ENCODE measurements at places on chromosomes 4 and X.

DNA sequence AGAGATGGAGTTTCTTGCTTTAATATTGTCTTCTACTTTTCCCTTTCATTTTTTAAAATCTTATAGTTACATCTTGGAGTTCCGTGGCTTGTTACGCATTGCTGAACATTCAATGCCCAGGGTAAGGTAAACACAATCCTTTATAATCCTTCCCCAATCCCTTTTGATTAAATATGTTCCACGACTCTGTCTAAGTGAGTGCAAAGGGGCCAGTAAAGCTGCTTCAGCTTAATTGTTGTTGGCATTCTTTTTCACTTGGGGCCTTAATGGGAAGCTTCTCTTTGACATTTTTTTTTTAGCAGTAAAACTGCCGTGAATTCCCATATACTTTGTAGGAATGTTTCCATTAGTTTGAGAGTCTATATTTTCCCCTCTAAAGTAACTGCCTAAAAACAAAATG is 1028.1 kb downstream of the C4orf33 start:
- no peak for DNase-seq

GRCh38 chr4:113383111-113383785 is 333.8 kb downstream of the ANK2 start:
- peak; percentile 90 for DNase-seq

GRCh38 chrX:47687263-47687662 is 28.3 kb upstream of the UXT start:
- no peak for DNase-seq

- no peak for DNase-seq
Observed at GRCh38 chr4:134610172-134610571, 408.6 kb upstream of the PABPC4L start.
